ENCODE measurements at places on chromosomes 4 and X.

DNA sequence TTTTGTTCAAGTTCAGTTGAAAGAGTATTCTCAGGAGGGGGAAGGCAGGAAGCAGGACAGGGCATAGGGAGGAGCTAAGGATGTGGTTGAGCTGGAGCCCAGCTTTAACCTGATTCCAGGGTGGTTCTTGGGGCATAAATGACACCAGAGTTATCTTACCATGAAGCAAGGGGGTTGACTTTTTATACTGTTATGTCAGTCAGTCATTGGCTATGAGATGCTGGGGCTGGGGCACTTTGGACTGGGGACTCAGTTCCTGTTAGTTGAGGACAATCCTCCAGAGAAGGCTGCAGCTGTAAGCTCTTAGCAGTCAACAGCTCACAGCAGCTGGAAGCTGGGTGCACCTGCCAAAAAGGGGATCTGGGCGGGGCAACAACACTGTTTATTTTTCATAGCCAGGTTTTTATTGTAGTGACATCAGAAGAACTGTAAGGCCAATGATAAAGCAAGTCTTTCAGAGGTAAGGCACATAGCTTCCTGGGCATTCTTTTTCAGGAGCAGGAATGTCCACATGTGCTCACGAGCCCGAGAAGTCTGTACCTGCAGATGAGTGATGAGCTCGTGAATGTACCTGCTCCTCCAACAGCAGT lies 78.5 kb downstream of the MID1IP1 start:
- DNase-seq = no peak

DNA sequence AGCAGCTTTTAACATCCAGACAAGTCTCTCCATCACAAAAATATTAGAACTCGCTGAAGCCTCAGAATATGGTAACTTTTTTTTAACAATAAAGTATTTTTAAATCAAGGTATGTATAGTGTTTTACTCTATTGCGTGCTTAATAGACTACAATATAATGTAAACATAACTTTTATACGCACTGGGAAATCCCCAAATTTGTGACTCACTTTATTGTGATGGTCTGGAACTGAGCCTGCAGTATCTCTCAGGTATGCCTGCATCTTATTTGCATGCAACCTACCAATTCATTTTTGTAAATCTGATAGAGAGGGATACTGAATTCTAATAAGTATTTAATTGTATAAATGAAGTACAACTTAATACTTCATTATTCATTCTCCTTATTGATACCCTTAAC lies 823.5 kb downstream of the ADGRL3 start:
- DNase-seq = no peak

- DNase-seq = no peak
Observed at GRCh38 chr4:94497690-94498089, 45.9 kb downstream of the PDLIM5 start.

DNA sequence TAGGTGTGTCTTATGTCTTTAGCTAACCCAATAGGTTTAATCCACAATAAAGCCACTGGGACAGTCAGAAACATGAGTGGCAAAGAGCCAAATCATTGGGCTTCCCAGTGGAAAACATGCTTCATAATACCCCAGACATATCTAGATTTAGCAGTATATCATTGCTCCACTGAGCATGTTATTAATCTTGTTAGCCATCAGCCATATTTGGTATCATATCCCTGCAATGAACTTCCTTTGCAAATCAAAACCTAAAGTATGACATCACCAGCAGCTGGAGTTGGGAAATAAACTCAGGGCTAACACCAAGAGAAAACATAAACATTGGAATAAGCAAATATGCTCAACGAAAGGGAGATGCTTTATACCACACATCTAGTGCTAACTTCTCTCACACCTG lies 280.8 kb upstream of the NOCT start:
- DNase-seq = no peak

- no peak for DNase-seq
Observed at GRCh38 chrX:12139934-12140611, 1.8 kb downstream of the FRMPD4 start.

DNA sequence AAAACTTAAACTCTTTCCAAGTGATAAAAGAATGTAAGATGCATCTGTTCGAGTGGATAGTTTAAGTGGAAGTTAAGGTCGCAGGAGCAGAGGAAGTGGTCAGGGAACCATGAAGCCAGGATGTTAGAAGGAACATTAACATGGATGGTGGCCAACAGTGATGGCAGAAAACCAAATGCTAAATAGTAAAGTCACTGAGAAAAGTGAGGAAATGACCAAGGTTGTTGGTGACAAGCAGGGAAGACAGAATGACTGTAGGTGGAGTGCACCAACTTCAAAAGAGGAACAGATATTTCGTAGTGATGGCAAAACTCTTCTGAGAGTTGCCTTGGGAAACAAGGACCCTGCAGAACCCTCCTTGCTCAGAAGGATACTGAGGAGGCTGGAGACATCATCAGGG lies 226.2 kb downstream of the PALLD start:
- no peak for DNase-seq

DNA sequence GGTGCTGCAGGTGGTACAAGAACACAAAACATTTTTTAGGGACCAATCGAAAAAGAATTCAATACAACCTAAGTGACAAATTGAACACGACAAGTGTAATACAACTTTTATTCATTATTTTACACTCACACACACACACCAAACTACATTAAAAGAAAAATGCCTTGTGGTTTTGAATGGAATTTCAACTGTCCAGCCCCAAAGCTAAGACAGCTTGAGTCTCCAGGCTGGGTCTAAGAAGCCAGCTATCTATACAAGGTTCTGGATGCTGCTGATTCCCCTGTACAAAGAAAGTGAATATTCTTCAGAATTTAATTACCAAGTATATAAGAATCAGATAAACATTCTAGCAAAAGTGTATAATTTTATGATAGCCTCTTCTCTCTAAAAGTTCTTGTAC lies 118.2 kb downstream of the PPP3CA start:
- no peak for DNase-seq

DNA sequence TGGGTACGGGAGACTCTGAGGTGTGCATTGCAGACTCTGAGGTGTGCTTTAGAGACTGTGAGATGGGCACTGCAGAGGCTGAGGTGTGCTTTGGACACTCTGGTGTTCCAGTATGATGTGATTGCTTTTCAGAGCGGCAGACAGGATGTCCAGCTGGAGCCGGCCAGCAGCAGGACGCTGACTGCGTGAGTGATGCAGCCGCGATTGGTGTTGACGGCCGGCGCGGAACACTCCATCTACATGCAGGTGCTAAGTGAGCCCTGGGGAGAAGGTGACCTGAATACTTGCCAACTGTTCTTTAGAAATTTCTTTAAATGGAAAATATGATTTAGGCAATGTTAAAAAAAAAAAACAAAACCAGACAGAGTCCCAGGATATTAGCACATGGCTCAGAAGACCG lies 103.1 kb upstream of the PPP2R3B start:
- no peak for DNase-seq

- DNase-seq = peak; percentile 25
Observed at GRCh38 chrX:19370061-19370460, 26.3 kb downstream of the PDHA1 start.

GRCh38 chr4:165378745-165379677 lies at the start of gene CPE:
TSS of gene CPE (plus strand) at chr4:165379008. CDS start at chr4:165379222, 214 bp downstream.
- DNase-seq = no peak

DNA sequence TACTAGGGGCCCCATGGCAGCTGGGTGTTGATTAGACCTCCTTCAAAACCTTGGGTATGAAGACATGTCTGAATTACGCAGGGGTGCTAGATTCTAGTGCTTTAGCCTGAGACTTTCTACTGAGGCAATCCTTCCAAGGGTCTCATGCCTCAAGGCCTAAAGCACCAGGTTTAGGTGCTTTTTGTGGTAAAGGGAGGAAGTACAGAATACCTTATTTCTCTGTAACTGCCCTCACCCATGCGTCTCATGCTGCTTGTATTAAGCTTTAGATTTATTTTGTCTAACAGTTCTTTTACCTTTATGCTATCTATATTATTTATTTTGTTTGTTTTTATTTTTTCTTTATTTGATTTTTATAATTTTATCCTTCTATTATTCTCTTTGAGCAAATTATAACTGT lies 190.2 kb upstream of the GK2 start:
- DNase-seq = no peak

- DNase-seq = no peak
Observed at GRCh38 chrX:15336023-15336413, 695 bp upstream of the PIGA start.

GRCh38 chrX:31993637-31994036 lies 921.8 kb upstream of the FTHL17 start:
- DNase-seq = no peak

DNA sequence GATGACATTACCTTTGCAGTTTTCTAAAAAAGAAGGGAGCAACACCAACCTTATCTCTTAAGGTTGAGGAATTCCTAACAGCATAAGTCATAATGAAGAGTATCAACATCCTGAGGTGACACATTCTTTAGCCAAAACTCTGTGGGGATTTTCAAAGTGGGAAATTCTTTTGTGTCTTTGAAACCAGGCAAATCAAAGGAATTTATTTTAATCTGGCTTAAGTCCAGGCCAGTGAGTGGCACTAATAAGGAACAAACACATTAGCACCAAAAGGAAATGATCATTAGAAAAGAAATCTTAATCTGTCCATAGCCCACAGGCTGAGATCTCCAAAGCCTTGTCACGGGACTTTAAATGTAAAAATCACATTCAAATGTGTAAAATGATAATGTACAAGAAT lies 110.1 kb downstream of the LARP7 start:
- no peak for DNase-seq

DNA sequence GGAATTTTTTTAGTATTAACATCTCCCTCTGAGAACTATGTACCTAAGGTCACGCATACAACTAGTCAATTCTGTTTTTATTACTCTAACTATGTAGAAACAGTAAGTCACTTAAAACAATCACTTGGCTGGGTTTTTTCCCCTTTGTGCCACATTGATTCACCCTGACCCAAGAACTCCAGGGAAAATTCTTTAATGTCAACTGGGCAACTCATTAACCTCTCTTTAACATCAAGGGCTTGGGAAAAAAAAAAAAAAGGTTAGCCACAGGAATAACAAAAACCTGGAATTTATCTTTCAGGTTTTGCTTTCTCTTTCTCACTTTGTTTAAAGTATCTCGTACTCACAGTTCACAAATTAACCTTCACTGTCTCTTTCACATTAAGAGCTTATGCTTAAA lies 8.1 kb downstream of the RPL9 start:
- DNase-seq = no peak

GRCh38 chr4:121696170-121696580 lies 605 bp downstream of the ANXA5 start:
- no peak for DNase-seq

DNA sequence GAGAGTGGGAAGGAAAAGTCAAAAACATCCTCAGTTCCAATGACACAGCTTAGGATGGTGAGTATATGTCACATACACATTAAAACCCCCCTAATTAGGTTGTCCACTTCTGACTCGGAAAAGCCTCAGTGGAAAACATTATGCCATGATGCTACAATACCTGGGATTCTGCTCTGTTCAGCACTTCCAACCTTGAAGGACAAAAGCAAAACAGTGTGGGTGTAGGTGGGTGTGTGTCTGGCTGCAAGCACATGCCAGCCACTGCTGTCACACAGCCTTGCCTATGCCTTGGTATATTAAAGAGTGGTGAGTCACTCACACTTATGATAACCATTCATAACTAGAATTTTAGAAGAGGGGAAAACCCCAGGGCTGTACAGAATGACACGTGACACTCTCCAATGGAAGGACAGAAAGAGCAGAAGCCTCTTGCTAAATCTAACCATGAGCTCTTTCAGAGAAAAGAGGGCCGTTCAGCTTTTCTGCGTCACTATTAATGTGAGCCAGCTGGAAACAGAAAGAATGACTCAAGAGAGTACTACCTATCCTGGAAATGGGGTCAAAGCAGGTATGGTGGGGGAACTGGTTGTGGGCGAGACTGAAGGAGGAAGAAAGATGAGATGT lies 159.6 kb downstream of the TET2 start:
- DNase-seq = no peak

- DNase-seq = no peak
Observed at GRCh38 chr4:68451246-68452211, 4.3 kb downstream of the TMPRSS11E start.

DNA sequence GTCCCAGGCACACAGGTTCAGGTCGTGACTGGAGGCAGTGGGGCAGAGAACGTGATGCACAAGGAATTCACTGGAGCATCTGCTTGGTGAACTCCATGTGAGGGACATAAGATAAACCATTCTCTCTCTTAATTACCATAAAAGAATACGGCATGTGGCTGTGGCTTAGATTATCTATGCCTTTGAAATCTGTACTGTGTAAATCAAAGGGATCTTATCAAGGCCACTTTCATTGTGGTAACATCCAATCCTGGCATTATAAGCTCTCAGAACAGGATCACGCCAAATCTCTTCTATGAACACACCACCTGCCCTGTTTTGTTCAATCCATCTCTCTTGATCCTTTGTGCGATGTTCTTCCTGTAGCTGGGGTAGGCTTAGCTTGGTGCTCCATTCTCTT lies 192.3 kb downstream of the SPATA18 start:
- DNase-seq = no peak

GRCh38 chr4:17584521-17585213 lies 7.7 kb downstream of the LAP3 start:
- no peak for DNase-seq

- no peak for DNase-seq
Observed at GRCh38 chr4:70914000-70914399, 11.8 kb downstream of the MOB1B start.

GRCh38 chrX:53049127-53049517 lies 533 bp downstream of the GPR173 start:
- no peak for DNase-seq

- no peak for DNase-seq
Observed at GRCh38 chr4:6109842-6110560, 90.3 kb downstream of the JAKMIP1 start.

DNA sequence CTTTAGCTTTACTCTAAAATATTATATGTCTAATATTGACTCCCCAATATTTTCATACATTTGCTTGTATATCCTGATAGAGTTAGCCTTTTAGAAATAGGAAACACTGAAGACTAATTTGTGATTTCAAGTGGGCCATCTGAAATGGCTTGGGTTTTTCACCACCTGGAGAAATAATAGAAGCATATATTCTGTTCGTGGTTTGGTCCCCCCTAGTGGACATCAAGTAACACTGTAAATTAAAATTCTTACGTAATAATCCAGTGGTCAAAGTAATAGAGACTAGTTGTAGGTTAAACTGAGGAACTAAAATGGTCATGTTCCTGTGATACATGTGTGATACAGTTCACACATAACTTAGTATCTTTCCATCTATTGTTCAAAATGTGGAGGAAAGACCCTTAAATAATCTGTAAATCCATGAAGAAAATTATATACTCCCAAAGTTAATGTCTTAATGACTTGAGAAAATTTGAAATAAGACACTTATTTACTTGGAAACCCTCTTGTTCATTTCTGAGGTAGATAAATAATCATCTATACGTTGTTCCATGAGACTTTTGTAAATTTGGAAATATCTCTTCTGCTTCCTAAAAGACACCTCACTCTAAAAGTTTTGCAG lies 79.8 kb upstream of the SMARCAD1 start:
- no peak for DNase-seq

DNA sequence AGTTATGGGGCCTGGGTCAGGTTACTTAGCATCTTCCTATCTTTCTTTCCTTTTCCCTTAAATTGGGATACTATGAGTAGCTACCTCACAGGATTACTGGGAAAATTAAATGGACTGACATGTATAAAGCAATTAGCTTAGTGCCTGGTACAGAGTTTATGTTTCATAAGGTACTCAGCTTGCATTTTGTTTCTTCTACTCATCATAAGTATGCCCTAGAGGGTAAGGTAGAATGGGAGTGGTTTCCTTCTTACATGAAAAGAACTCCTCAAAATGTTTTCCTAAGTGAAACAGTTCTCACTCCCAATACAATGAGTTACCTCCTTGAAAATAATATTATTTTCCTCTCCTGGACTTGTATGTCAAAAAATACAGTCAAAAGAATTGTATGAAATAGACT lies 75.7 kb downstream of the NPFFR2 start:
- DNase-seq = no peak

- no peak for DNase-seq
Observed at GRCh38 chrX:23103546-23103945, 103.8 kb downstream of the DDX53 start.

Data from GM04503 (cell line).